ENCODE measurements at places on chromosomes 3 and 15.
A peak's percentile ranks its signal among the peaks of the same experiment; 100 is the strongest.

- DNase-seq: no peak
These were observed 119.2 kb upstream of the TP63 start for GRCh38 chr3:189512039-189512438.

GRCh38 chr3:129648391-129648790, 41.9 kb upstream of the PLXND1 start:
- DNase-seq: no peak

DNA sequence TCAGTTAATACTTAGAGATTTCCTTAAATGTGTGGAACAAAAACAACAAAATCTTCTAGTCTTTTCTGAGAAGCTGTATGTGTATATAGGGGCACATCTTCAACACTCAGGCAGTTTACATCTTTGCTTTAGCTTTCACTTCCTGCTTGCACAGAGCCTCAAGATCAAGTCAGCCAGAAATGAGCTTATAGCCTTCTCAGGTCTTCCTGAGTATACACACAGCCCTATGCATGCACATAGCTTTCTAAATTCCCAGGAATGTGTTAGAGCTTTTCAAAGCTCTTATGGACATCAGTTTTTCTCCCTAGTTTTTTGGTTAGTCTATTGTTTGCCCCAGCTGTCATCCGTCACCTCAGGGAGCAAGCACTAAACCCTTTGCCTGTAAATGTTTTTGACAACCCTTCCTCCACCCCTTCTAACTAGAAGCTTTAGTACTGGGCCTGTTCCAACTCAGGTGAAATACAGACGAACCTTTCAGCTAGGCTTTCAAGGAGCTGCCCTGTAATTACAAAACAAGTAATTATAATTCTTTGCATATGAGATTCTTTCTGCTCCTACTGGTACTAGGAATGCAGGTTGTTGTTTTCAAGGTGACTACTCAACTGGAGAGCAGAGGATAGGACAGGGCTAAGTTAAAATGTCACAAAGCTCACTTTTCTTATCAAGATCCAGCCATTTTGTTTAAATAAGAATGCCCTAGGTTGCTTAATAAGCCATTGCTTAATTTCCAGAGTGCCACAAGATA, 22.6 kb upstream of the MTMR10 start:
- no peak for DNase-seq

DNA sequence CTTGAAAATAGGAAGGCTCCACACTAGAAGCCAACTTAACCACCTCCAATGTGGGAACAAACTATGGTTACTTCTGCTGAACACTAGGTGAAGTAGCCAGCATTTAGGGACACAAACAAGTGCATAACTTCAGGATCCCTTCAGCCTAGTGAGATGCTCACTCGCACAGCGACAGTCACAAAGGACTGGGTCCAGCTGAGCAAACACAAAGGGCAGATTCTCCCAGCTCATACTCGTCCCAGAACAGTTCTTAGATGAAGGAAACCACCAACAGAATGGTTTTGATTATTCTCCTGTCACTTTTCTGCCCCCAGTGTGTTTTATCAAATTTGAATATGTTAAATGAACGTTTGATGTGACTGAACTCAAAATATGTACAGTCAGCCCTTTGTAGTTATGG, 201.6 kb downstream of the KCNAB1 start:
- no peak for DNase-seq

GRCh38 chr3:14262212-14262611, 83.6 kb downstream of the LSM3 start:
- DNase-seq: no peak

DNA sequence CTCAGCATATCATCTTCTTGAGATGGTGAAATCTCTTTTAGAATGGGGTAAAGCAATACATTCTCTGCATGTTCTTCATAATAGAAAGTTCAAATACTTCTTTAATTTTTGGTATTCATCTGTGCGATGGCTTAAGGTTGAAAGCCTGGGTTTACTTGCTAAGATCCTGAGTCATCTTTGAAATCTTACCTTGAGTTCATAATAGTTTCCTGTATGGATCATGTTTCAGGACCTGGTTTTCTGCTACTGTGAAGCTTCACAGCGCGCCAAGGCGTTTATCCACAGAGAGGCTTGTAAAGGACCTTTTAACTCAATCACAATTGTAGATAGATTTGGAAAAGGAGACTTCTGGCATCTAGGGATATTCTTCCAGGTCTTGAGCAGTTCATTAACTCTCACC, 39.0 kb downstream of the MED12L start:
- DNase-seq: peak; percentile 28

DNA sequence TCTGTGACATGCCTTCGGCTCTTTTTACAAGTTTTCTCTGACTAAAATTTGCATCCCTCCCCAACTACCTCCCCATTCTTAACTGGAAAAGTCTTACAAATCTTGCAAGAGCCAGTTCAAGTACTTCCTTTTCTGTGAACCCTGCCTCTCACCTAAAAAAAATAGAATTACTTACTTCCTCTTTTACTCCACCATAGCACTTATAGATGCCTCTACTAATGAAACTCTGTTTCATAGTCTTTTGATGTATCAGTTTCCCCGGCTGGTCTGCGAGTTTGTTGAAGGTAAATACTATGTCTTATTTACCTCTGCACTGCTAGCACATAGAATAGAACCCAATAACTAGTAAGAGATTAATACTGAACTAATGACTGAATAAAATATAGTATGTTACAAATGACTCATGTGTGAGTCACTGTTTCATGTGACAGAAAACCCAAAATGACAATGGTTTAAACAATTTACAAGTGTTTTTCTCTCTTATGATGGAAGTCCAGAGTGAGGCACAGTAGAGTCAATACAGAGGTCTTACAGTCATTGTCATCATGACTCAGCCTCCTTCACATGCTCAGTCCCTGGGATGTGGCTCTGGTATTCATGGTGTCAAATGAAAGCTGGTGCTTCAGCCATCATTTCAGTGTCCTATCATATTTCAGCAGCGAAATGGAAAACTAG, 393.5 kb downstream of the RSL24D1 start:
- no peak for DNase-seq

- no peak for DNase-seq
These were observed 69.0 kb downstream of the NME9 start for GRCh38 chr3:138260611-138261010.

DNA sequence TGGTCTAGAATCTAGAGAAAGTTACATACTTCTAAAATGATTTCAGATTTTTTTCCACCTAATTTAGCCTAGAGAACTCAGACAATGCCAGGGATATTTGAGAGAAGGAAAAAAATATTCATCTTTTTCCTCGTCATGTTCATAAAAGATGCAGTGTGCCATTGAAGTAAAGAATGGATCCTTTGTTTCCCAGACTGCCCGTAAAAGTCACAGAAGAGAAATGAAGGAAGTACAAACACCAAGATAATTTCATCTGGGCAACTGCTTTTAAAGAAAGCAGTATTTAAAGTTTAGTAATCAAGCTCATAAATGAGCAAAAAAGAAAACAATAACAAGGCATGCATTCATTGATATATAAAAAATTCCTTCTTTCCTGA, 47.2 kb downstream of the TTC23 start:
- no peak for DNase-seq

DNA sequence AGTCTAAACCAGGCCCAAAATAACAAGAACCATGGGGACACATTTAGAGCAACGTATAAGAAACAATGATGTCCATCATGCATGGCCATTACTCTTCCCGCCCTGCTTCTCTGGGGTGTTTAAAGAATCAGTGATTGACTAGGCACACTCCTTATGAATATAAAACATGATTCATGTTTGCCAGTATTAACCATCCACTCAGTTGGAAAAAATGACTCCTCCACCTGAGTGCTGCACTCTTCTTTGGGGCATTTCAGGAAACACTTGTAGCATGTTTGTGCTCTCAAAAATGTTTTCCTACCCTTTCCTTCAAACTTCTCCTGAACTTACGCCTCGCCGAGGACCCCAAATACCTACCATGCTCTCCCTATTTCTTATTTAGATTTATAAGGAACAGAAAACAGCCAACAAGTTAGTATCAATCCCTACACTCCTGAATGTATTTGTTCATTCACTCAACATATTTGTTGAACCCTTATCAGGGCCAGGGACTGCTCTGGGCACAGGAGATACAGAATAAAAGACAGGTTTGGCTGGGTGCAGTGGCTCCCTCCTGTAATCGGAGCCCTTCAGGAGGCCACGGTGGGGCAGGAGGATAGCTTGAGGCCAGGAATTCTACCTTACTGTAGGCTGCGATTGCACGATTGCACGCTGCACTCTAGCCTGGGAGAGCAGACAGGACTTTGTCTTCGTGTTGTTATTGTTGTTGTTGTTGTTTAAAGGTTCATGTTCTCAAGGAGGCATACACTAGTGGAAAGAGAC, 137.0 kb downstream of the TMCO5A start:
- no peak for DNase-seq

GRCh38 chr3:54853573-54854404, 74.1 kb downstream of the LRTM1 start:
- peak; percentile 22 for DNase-seq

DNA sequence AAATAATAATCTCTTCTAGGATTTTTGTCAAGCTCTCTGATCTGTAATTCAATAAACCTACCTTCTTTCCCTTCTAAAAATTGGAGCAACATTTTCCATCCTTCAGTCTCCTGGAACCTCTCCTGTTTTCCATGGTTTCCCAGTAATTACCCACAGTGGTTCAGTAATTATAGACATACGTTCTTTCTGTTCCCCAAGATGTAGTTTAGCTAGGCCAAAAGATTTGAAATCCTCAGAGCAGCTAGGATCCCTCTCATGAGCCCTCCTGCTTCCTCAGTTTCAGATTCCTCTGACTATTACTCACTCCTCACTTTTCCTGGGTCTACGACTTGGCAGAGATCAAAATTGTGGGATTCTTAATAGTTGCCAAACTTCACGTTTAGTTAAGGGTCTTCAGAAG, 76.9 kb upstream of the IGSF10 start:
- no peak for DNase-seq

GRCh38 chr3:13144163-13145023, 71.2 kb upstream of the IQSEC1 start:
- no peak for DNase-seq

GRCh38 chr15:57554812-57555179, 36.9 kb upstream of the MYZAP start:
- DNase-seq: no peak
